Osteocyte (in vitro differentiated cells): ENCODE measurements at places on chromosomes 1 and 21. TPM values are rescaled to one million over a fixed set of nuclear protein-coding genes. Genes with fewer than 3 reads are reported as not detected.

CENPF gene
- total RNA-seq: 21.5 and 26.5 TPM in 2 replicates

ATF6 gene
- total RNA-seq: 29.7 and 32.2 TPM in 2 replicates

- H3K4me1 ChIP-seq: no peaks in the 10 kb centered on the region
Observed at GRCh38 chr1:76644139-76644538, 223.1 kb upstream of the ST6GALNAC5 start.

DNA sequence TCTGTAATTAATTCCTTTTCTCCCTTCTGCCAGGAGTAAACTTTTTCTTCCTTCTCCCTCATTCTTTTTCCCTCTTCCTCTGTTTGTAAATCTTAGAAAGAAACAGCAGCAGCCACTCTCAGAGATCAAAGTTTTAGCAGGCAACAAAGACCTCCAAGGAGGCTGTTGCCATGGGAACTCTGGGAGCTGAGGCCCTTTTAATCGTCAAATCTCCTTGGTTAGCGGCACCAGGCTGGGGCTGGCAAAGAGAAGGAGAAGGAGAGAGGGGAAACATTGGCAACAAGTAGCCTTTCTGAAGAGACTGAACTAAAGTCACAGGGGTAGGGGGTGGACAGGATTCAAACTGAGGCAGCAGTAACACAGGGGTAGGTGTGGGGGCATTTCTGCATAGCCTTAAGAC, 25.2 kb downstream of the ILDR2 start:
- peaks cover 11% of the 10 kb centered on the region for H3K4me1 ChIP-seq
- H3K27ac ChIP-seq: no peak overlapping the region
- no peak overlapping the region for H3K4me3 ChIP-seq
